ENCODE measurements at places on chromosomes 2 and 18.

DNA sequence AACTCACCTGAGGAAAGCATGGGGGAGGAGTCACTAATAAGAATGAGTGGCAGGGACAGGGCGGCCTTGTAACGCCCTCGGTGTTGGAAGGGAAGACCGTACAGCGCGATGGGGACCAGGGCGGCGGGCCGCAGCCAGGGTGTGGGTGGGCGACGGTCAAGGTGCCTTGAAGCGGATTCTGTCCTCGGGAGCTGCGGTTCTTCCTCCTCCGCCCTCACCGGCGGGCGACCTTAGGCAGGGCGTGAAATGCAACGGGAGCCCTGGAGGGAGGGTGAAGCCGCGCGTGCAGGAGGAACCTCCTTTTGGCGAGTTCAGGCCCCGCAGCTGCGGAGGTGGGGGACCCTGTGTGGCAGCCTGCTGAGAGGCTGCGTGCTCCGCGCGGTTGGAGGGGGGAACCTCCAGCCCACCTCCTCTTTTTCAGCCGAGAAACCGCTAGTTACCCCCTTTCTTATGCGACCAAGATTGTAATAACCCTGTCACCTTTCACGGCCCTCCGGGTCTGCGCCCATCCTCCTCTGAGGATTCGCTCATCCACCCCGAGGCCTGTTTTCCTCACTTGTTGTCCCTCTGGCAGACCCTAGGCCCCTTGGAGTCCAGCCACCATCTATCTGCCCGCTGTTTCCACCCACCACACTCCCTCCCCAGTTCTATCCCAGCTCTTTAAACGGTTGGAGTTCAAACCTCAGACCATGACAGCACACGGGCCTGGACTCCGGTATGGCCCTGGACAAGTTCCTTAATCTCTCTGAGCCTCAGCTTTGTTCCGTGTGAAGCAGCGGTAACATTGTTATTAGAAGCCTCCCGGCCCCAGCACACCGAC is 823 bp upstream of the RNU2-63P start:
- peak; percentile 44 for DNase-seq

DNA sequence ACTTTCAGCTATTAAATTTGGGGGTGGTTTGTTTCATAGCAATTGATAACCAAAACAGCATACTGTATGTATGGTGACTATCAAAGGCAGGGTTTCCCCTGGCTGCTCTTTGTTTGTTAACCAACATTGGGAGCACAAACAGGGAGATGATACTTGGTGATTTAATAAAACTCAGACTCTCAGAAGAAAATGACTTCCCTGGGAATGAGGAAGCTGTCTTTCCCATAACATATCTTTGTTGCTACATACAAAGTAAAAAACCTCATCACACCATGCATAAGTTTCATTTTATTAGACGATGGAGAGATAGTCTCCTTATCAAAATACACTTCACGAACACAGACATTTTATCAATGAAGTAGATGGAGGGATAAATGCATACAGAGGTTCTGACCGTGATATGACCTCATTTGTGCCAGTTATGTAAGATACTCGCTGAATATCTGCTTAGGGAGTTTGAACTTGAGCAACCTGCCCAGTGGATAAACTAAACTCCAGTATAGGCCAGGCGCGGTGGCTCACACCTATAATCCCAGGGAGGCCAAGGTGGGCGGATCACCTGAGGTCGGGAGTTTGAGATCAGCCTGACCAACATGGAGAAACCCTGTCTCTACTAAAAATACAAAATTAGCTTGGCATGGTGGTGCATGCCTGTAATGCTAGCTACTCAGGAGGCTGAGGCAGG is 3.8 kb upstream of the NFE2L2 start:
- DNase-seq: no peak

- DNase-seq: no peak
Observed at GRCh38 chr2:64696636-64697035, 42.9 kb upstream of the SERTAD2 start.

DNA sequence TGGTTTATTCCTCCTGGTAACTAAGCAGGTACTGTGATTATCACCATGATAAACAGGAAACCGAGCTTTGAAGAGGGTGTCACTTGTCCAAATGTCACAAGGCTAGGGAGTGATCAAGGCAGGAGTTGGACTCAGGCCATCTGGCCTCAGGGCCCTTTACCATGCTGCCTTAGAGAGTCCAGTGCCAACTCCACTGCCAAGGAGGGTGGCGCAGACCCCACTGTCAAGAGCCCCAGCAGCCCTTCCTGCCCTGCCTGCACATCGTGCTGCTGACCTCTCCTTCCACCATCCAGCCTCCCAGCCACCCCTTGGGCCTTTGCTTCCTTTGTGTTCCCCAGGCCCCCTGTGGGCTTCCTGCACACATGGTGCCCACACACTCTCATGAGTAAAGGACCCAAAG is 48.3 kb downstream of the TNS1 start:
- no peak for DNase-seq

DNA sequence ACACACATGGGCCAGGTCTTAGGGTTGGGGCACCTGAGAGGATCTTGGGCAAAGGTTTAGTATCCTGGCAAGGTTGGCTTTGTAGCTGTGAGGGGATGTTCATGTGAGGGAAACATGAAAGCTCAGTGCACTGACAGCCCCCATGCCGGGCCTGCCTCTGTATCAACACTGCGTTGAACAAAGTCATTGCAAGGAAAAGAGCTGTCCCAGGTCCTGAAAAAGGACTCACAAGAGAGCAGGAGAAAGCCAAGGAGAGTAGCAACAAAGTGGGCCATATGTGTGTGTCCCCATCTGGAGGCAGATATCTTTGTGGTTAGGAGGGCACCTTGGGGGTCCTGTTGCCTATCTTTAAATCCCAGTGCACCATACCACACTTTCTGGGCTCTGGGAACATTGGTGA is 237.8 kb upstream of the THSD7B start:
- DNase-seq: no peak
